NCI-H1417 treated with DMSO at 0.1 percent for 48 hours (cell line): ENCODE measurements at places on chromosomes 12 and 14.
A peak's percentile ranks its signal among the peaks of the same experiment; 100 is the strongest.

DNA sequence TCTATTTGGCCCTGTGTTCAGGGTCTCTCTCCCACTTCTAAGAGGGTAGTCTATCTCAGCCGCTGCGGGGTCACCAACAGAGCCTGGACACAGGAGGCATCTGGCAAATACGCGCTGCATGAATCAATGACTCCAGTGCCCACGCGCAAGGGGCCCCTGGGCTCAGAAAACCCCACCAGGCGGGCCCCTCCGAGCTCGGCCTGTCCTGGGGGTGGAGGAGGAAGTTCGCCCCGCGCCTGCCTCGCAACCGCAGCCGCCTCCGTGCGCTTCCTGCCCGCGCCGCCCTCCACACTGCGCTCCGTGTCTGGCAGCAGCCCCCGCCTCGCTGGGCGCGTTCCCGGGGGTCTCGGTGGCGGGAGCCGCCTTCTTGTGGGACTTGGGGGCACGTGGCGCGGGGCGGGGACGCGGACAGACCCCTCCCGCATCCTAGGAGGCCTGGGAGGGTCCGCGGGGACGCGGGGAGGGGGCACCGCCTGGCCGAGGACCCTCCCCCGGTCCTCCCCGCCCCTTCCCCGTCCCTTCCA, 811 bp upstream of the FBRSL1 start:
- DNase-seq: no peak

GRCh38 chr12:34598851-34599529, 576.7 kb downstream of the ALG10 start:
- DNase-seq: no peak

DNA sequence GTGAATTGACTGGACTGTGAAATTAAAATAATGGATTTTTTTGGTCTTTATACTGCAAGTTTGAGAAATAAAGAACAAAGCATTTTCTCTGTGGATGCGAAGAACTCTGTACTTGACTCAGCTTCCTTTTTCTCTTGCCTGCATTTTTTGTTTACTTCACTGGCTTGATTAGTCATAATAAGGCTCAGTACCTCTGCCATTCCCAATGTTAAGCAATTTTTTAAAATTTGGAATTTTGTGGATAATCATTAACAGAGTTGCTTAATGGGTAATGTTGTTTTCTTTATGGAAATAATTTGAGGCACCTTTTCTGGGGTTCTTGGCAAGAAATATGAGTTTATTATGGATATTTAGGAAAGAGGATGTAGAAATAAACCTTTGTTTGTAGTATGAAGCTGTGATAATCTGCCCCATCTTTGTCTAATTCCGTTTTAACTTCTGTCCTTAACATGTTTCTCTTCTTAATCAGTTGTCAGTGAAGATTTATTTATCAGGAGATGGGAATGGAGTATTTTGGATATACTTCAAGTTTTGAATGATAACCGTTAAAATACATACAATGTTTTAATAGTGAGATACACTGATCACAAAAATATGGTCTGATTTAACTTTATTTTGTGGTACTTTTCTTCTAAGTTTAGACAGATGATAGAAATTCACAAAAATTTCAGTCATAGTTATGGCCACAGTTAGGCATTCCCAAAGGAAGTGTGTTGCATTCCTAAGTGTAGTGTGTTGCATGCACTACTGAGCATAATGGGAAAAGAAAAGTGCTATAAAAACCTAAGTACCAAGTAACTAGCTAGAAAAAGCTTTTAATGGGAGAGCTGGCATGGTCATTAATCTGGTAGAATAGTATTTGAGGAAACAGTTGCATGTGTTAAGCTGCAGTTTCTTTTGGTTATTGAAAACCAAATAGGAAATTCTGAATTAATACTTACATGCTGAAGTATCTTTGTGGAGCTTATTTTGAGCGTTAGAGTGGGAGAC, 27.7 kb downstream of the WNK1 start:
- no peak for DNase-seq

GRCh38 chr12:26150736-26151450, 26.1 kb upstream of the BHLHE41 start:
- DNase-seq: no peak

- no peak for DNase-seq
These were observed 5.5 kb downstream of the KRT79 start for GRCh38 chr12:52828591-52829021.

GRCh38 chr14:55874785-55875184, 243.4 kb upstream of the PELI2 start:
- no peak for DNase-seq

GRCh38 chr12:121277374-121277759, 19.1 kb downstream of the CAMKK2 start:
- DNase-seq: no peak

- DNase-seq: no peak
These were observed 498 bp downstream of the RACGAP1 start for GRCh38 chr12:50024805-50025186.

GRCh38 chr12:5648692-5649359, 216.9 kb downstream of the NTF3 start:
- DNase-seq: peak; percentile 73

DNA sequence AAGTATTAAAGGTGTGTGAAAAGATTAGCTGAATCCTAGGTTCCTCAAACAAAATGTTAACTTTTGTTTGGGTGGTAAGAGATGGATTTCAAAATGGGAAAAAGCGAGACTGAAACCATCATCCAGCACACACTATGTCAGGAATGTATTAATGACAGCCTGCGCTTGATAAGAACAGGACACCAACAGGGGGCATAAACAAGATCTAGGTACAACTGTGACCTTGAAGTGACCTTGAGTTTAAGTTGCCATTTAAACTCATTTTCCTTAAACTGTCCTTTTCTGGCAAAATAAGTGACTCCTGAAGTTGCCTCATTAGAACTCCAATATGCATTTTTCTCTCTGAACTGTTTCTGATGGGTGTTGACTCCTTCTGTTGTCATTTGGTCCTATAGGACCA, 17.1 kb downstream of the PRKCH start:
- DNase-seq: no peak

- DNase-seq: no peak
These were observed 3.7 kb downstream of the CLEC4A start for GRCh38 chr12:8127138-8127537.

DNA sequence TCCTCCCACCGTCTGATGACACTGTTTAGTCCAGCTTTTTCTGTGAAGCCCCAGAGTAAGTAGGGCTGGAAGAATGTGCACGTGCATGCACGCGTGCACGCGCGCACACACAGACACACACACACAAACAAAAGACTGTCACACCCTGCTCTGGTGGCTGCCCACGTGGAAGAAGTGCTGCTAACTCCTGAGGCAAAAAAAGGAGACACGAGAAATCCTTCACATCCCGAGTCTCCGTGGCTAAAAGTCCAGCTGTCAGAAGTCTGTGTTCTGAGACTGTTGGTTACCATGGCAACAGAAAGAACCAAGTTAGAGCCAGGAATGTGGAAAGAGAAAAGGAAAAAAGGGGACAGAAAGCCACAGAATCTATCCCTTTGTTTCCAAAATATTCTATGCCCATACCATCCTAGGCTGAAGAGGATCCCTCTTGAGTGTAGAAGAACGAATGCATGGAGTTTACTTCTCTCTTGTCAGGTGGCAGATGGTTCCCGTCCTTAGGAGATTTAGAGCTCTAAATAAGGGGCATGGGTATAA, 1.6 kb upstream of the C12orf71 start:
- no peak for DNase-seq
